Smooth muscle cell of the umbilical artery (primary cell): ENCODE measurements at places on chromosomes 7 and 10. TPM values are rescaled to one million over a fixed set of nuclear protein-coding genes. Genes with fewer than 3 reads are reported as not detected.

Gene SPDYE6
- not detected in 2 replicates for total RNA-seq

Gene SPAM1
- total RNA-seq: not detected in 2 replicates

Gene CARD11
- total RNA-seq: 2.8 and 3.0 TPM in 2 replicates

Gene CAMK2B
- not detected in 2 replicates for total RNA-seq

Gene HOXA11
- total RNA-seq: 13.2 and 13.4 TPM in 2 replicates
